ENCODE measurements at places on chromosomes 1 and 21.
A peak's percentile ranks its signal among the peaks of the same experiment; 100 is the strongest.

DNA sequence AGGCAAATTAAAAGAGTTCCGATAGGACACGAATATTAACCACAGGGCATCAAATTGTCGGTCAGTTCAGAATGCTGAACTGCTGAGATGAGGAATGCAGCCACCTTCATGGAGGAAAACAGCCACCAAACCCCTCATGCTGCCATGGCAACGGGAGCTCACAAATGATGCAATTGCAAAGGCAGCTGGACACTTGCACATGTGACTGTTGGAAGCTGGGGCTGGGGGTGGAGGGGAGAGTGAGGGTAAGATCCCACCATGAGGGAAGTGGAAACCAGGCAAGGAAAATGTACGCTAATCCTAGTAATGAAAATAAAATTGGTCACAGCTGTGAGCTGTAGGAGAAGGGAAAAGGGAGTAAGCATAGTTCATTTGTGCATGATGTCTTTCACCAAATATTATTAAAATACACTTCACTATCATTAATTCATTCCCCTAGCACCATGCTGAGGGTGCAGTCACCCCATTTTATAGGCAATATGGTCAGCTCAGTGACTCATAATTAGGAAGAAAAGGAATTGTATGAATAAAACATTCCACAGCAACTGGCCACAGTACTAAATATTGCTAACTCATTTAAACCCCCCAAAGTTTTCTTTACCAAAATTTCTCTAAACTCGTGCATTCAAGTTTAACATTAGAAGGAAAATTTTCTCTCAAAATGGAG lies 15.3 kb downstream of the BECN2 start:
- DNase-seq: no peak

GRCh38 chr1:65387821-65388220 lies 32.6 kb upstream of the LEPR start:
- DNase-seq: no peak

GRCh38 chr1:201421041-201421440 lies 489 bp downstream of the TNNI1 start:
- DNase-seq: no peak

GRCh38 chr21:43733060-43733459 lies 14.1 kb downstream of the PDXK start:
- DNase-seq: no peak

GRCh38 chr1:12447307-12447706 lies 170.7 kb downstream of the DHRS3 start:
- DNase-seq: no peak

- DNase-seq: no peak
Observed at GRCh38 chr1:48704736-48705135, 72.0 kb downstream of the BEND5 start.

DNA sequence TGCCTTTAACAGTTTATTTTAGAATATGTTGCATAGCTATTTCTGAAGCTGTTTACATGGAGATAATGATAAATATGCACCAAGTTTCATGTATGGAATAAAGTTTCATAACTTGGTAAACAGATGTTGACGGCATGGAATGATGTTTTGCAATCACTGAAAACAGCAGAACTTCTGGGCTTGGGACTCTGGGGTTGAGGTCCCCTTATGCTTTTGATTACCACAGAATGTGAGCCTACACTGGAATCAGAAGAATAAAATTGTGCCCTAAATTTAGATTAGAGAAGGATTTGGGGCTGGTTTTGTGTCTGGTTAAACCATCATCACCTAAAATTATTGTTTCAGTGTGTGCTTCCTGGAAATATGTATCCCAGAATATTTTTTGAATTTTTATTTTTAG lies 11.1 kb downstream of the KRTAP24-1 start:
- no peak for DNase-seq

DNA sequence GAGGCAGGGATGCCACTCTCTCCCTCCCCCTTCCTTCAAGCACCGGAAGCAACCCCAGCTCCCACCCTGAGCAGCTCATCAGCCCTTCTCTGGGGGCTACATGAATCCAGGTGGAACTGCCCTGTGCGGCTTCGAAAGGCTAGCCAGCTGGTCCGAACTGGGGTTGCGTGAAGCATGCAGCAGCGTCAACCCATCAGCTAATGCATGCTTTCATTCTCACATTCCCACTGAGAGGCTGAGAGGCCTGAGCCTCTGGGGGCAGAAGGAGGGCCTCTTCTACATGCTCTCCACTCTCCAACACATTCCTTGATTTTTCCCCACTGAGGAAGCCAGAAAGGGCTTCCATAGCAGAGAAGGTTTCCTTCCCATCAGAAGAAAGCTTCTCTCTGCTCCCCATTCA lies 5.6 kb downstream of the RXRG start:
- DNase-seq: no peak

DNA sequence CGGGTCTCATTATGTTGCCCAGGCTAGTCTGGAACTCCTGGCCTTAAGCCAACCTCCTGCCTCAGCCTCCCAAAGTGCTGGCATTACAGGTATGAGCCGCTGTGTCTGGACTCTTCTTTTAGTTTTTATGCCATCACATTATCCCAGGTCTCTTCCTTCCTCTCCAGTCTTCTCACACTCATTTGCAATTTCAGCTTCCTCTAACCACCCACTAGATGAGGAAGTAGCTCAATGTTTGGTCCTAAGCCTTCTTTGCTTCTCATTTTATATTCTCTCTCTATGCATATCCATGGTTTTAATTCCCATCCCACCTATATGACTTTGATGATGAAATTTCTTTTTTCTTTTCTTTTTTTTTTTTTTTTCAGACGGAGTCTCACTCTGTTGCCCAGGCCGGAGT lies 3.1 kb upstream of the ZBTB8A start:
- DNase-seq: no peak

DNA sequence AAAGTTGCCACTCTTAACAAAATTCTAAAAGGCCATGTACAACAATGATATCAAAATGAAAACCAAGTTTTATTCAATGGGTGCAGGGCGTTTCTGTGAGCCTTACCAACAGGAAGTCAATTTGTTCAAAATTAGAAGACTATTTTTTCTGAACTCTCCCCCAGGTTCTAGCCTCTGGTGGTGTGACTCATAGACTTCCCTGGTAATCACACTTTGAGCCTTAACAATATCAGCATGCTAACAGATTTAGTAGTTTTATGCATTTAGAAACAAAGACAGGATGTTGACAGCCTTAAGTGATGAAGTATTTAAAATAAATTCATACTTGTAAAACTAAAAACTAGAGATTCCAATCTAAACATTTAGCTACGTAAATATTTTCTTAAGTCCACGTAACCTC lies 88.4 kb downstream of the LRRC8C start:
- DNase-seq: peak; percentile 22

DNA sequence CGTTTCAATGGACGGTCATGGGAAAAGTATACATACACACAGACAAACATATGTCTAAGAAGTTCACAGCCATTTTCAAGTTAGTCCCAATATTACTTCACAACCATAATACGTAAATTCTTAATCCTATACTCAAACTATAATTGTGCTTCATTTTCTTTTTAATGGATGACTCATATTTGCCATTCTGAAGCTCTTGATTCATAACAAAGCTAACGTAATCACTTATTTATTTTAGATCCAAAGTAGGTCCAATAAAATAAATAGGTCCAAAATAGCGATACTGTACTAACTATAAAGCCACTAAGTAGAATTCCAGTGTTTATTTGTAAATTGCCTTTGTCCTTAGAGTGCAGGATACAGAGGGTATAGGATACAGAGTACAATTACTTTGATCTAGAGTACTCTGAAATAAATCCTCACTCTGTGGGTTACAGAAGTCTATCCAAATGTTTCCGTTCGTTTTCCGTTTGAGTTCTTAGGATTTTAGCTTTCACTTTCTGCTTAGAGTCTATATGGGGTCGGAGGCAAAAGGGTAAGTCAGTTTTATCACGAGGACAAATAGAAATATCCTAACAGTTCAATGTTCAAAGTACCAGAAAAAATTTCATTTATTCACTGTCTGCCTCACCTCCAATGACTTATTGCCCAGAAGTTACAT lies 8.8 kb upstream of the C1orf115 start:
- DNase-seq: no peak

DNA sequence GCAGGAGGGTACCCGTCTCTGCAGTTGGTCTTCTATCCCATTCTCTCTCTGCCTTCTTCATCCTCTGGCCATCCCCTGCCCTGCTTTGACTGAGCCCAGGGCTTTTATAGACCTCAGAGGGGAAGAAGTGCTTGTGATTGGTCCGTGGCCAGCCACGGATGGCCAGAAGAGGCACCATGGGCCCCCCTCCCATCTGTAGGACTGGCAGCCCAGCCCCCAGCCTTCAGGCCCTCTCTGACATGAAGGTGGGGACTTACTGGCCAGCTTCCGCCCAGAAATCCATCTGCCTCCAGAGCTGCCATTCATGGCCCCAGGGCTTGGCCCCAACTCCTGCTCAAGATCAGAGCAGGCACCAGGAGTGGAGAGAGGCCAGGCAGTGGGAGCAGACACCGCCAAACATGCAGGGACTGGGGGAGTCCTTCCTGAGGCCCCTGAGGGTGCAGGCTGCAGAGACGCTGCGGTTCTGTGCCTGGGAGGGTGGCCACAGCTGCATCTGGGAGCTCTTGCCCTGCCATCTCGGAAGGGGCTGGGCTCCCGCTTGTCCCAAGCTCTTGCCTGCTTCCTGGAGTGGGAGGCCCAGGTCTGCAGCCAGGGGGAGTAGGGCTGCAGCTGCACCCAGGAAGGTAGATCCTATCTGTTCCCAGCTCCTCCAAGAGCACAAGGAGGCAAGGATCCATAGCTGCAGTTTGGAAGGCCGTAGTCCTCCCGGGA lies 698.6 kb upstream of the B3GALT2 start:
- DNase-seq: no peak

DNA sequence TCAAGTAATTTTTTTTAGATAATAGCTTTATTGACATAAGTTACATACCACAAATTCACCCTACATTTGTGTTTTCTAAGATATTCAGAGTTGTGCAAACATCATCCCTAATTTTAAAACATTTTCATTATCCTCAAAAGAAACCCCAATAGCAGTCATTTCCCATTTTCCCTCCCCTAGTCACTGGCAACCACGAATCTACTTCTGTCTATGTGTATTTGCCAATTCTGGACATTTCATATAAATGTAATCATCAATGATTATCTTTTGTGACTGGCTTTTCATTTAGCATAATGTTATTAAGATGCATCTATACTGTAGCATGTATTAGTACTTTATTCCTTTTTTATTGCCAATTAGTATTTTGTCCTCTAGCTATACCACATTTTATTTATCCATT lies 88.8 kb upstream of the SLFNL1 start:
- DNase-seq: no peak

DNA sequence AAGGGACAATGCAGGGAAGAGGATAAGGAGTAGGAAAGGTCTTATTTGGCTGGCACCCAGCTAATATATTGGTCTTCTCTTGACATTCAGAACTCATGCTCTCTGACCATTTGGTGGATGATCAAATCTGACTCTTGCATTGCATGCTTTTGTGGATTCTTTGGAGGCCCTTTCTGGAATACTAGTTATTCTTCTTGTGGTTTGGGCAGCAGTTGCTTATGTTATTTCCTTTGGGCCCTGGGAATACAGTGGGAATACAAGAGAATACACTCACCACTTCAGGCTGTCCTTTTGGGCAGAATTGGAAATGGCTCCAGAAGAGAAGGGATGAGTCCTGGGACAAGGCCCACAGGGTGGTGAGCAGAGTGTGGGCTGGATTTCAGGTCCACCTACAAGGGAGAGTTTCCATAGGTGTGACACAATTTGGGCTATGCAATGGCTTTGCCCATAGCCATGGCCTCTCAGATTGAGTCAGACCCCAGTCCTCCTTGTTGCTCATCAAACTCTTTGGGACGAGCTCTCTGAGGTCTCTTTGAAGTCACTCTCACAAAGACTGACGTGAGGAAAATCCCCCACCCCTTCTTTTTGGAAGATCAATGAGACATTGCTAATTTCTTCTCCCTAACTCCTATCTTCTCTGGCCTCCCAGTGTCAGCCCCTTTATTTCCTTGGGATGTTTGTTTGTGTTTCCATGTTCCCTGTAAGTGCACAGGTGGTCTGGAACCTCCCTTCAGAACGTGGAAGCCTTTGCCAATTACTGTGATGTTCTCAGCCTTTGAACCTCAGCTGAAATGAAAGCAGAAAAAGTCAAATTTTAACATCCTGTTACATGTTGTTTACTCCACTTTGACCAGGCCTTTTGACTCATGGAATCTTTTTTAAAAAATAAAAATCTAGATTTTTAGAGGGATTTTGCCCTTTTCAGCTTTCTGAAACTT lies 19.4 kb downstream of the HSD11B1 start:
- no peak for DNase-seq

GRCh38 chr1:14809191-14809981 lies 210.9 kb downstream of the KAZN start:
- no peak for DNase-seq

GRCh38 chr1:86823386-86823785 lies 90.5 kb downstream of the SELENOF start:
- no peak for DNase-seq

DNA sequence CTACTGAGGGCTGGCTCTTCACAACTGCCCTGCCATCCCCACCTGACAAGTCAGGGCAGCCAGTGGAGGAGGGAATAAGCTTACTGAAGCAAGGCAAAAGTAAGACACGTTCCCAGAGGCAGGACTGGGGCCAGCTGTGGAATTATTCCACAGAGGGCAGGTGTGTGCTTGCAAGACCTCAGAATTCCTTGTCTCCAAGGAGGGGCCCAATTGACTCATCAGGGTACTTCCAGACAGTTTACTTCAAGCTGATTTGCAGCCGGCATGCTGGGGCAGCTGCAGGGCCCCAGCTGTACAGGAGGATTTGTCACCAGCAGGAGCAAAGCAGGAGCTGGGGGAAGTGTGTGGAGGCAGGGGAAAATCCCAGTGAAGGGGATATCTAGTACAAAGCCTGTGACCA lies 167.5 kb upstream of the CAMK1G start:
- no peak for DNase-seq

DNA sequence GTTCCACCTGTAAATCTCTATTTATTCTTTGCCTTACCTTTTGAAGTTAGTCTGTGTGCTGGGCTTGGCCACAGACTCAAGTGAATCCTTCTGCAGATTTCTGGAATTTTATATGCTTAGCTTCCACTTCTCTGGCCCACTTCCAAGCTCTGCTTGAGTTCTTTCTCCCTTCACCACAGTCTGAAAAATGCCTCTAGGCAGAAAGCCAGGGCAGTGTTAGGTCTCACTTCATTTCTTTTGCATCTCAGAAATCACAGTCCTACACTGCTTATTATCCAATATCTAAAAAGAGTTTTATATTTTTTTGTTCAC lies 48.9 kb downstream of the INKA2 start:
- DNase-seq: no peak
